ENCODE measurements at places on chromosomes 16 and 17. TPM values are rescaled to one million over a fixed set of nuclear protein-coding genes. Genes with fewer than 3 reads are reported as not detected.

PDXDC1 gene
- 62.6 TPM for total RNA-seq

CXCL16 gene
- 38.7 TPM for total RNA-seq

- H3K4me1 ChIP-seq, result no peaks in the 10 kb centered on the region
- peaks cover 82% of the 10 kb centered on the region for H3K27me3 ChIP-seq
- H3K36me3 ChIP-seq, result no peaks in the 10 kb centered on the region
- H3K4me3 ChIP-seq, result no peak overlapping the region
Measured at GRCh38 chr17:79290726-79291125, 216.1 kb downstream of the ENGASE start.

GRCh38 chr16:69613378-69614154 lies 47.8 kb downstream of the NFAT5 start:
- no peaks in the 10 kb centered on the region for H3K36me3 ChIP-seq
- DNase-seq, result peak; percentile 67
- H3K27me3 ChIP-seq, result no peaks in the 10 kb centered on the region
- peak overlapping the region; percentile 52 for H3K27ac ChIP-seq
- H3K4me1 ChIP-seq, result peaks cover 17% of the 10 kb centered on the region
- no peak overlapping the region for H3K4me3 ChIP-seq

CTRB1 gene
- not detected for total RNA-seq

GRCh38 chr17:66123163-66123562 lies 68.8 kb downstream of the CEP112 start:
- no peak overlapping the region for H3K4me3 ChIP-seq
- DNase-seq, result peak; percentile 52
- H3K4me1 ChIP-seq, result no peaks in the 10 kb centered on the region
- H3K27me3 ChIP-seq, result no peaks in the 10 kb centered on the region
- no peaks in the 10 kb centered on the region for H3K36me3 ChIP-seq

GRCh38 chr16:22932032-22932771 lies 118.2 kb downstream of the HS3ST2 start:
- no peak for DNase-seq
- no peaks in the 10 kb centered on the region for H3K4me1 ChIP-seq
- peaks cover 40% of the 10 kb centered on the region for H3K27me3 ChIP-seq
- H3K36me3 ChIP-seq, result no peaks in the 10 kb centered on the region
- H3K4me3 ChIP-seq, result no peak overlapping the region

DNA sequence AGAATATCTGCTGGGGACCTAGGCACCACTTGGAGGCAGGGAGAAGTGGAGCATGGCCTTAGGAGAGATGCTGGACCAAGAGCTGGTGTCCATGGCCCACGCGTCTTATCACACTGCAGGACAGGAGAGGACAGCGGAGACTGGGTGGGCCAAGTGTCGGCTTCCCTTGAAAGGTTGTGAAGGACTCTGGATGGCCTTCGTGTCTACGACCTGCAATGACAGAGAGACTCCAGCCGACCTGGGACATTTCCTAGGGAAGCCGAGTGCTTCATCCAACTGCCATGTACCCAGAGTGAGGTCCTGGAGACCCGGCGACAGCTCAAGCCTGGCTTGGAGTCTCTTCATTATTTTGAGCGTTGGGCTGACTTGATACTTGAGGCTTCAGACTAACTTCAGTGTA lies 20.5 kb downstream of the C1QTNF1 start:
- H3K4me3 ChIP-seq, result no peak overlapping the region
- H3K27ac ChIP-seq, result no peak overlapping the region
- no peaks in the 10 kb centered on the region for H3K36me3 ChIP-seq
- no peaks in the 10 kb centered on the region for H3K27me3 ChIP-seq
- no peak for DNase-seq

DNA sequence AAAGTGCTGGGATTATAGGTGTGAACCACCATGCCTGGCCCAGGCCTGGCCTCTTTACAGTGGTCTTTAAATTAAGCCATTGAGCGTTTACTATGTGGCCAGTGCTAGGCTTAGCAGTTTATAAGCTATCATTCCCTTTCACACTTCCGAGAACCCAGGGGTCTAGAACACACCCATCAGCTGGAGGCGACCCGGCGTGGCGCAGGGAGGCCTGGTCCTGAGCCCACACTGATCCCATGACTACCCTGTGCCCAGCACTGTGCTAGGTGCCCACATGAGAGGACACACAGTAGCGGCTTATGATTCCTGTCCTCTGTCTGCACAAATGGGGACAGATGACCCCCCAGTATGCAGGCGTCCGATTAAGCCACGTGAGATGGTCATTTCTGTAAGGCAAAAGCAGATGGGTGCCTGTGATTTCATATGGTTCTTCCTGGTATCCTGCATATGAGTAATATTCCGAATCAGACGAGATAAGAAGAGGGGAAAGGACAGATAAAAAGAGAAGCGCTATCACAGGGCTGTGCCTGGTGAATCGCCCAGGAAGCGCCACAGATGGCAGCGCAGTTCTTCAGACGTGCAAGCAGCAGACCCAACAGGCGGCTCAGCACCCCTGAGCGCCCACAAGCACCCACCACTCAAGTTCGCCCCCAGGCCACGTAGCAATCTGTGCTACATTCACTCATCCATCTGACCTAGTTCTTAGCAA lies 5.3 kb downstream of the OSGIN1 start:
- no peak overlapping the region for H3K4me3 ChIP-seq
- no peaks in the 10 kb centered on the region for H3K36me3 ChIP-seq
- peaks cover 9% of the 10 kb centered on the region for H3K4me1 ChIP-seq

DNA sequence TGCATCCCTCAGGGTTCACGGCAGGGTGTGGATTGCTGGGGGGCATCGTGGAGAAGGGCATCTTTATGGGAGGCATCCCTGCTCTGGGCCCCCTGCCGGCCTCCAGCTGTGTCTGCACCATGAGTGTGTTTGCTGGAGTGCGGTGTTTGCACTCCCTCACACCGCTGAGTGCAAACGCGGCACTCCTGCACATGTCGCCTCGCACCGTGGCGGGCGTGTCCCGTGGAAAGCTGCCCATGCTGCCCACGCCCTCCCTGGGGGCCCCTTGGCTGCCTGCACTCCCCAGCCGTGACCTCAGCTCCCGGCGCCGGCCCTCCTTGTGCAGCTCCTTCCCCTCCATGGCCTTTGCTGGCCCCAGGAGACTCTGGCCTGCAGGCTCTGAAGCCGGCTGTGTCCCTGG lies 74.6 kb upstream of the ZNF750 start:
- H3K27ac ChIP-seq, result no peak overlapping the region
- H3K36me3 ChIP-seq, result 0 out of 2 replicates have a peak, but pooled peaks cover 4% of the 10 kb centered on the region
- no peaks in the 10 kb centered on the region for H3K4me1 ChIP-seq
- peak; percentile 26 for DNase-seq
- H3K4me3 ChIP-seq, result no peak overlapping the region

- no peaks in the 10 kb centered on the region for H3K36me3 ChIP-seq
- no peak overlapping the region for H3K4me3 ChIP-seq
- H3K27ac ChIP-seq, result no peak overlapping the region
- no peak for DNase-seq
- no peaks in the 10 kb centered on the region for H3K27me3 ChIP-seq
- H3K4me1 ChIP-seq, result no peaks in the 10 kb centered on the region
Measured at GRCh38 chr17:3867606-3868005, 21.6 kb upstream of the NCBP3 start.

- H3K36me3 ChIP-seq, result no peaks in the 10 kb centered on the region
- H3K4me3 ChIP-seq, result no peak overlapping the region
- H3K27me3 ChIP-seq, result no peaks in the 10 kb centered on the region
- peaks cover 71% of the 10 kb centered on the region for H3K4me1 ChIP-seq
- H3K27ac ChIP-seq, result peak overlapping the region; percentile 100
Measured at GRCh38 chr16:2040041-2040786, 7.4 kb downstream of the NTHL1 start.

GRCh38 chr17:3794557-3795389 lies 6.2 kb downstream of the ITGAE start:
- no peak overlapping the region for H3K27ac ChIP-seq
- H3K27me3 ChIP-seq, result no peaks in the 10 kb centered on the region
- no peak overlapping the region for H3K4me3 ChIP-seq
- no peaks in the 10 kb centered on the region for H3K36me3 ChIP-seq

DNA sequence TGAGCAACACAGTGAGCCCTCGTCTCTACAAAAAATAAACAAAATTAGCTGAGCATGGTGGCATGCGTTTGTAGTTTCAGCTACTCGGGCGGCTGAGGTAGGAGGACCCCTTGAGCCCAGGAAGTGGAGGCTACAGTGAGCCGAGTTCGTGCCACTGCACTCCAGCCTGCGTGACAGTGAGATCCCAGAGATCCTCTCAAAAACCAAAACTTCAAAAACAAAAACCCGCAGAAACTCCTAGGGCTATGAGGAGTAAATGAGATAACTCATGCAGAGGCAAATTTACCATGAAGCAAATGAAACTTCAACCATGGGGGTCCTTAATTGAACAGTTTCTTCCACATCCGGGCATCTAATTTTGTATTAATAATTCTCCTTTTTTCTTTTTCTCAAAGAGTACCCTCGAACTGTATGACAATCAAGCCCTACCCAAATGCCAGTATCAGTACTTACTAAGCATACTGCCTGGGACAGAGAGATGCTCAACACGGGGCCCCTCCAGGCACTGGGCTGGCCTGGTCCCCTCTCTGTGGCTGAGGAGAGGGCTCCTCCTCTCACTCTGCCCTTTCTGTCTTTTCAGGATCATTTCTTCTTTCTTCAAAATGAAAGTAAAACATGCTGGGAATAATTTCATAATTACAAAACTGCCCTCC lies 789 bp upstream of the PIPOX start:
- no peak overlapping the region for H3K27ac ChIP-seq
- no peak for DNase-seq
- peaks cover 34% of the 10 kb centered on the region for H3K27me3 ChIP-seq
- no peaks in the 10 kb centered on the region for H3K4me1 ChIP-seq
- H3K36me3 ChIP-seq, result no peaks in the 10 kb centered on the region

DNA sequence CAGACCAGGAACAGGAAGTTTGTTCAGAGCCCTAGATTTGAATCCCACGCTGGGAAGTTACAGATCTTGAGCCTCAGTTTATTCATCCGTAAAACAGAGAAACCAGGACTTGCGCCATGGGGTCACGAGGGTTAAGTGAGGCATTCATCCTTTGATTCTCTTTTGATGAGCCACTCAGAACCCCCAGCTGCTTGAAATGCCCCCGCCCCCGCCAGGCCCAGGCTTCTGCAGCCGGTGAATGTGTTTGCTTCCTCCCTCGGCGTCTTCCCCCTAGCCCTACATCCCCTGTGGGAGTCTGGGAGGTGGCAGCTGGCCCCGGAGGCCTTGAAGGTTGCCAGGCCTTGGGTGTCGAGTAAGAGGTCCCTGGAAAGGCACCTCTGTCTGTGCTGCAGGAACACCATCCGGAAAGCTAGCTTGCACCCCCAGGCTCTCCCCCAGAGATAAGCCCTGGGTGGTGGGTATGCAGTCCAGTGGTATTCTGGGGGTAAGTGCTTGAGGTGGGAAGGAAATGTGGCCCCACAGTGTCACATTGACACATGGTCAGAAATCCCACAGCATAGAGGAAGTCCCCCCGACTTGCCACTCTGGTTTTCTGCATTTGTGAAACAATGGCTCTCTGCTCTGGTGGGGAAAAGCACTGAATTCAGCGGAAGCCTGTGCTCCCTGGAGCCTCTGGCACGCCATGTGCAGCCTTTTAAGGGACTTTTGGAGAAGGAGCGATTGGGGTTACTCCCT lies 14.9 kb downstream of the IRF8 start:
- no peak overlapping the region for H3K27ac ChIP-seq
- H3K4me1 ChIP-seq, result peaks cover 4% of the 10 kb centered on the region
- peaks cover 36% of the 10 kb centered on the region for H3K27me3 ChIP-seq
- H3K4me3 ChIP-seq, result no peak overlapping the region

- H3K27ac ChIP-seq, result no peak overlapping the region
- no peak for DNase-seq
- no peaks in the 10 kb centered on the region for H3K36me3 ChIP-seq
- H3K27me3 ChIP-seq, result no peaks in the 10 kb centered on the region
- H3K4me3 ChIP-seq, result no peak overlapping the region
Measured at GRCh38 chr17:38560503-38561318, 45.0 kb downstream of the SRCIN1 start.

GRCh38 chr16:57469046-57469445 lies 6.6 kb downstream of the POLR2C start:
- no peaks in the 10 kb centered on the region for H3K4me1 ChIP-seq
- DNase-seq, result no peak
- no peak overlapping the region for H3K4me3 ChIP-seq
- no peaks in the 10 kb centered on the region for H3K27me3 ChIP-seq

DNA sequence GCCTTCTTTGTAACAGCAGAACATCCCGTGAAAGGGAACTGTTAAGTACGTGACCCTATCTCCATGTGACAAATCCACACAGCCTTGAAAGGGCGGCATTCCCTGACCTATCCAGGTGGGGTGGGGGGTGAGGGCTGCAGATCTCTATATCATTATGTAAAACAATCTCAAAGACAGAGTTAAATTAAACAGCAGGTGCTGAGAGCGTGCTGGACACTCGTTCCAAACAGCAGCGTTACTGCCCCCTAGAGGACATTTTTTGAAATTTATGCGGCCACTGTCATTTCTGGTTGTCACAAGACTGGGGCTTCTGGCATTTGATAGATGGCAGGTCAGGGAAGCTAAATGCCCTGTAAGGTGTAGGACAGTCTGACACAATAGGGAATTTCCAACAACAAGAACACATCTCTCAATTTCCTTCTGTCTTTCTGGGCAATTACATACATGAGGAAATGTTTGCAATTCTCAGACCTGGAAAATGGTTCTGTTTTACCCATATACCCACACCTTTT lies 6.7 kb upstream of the SLC25A39 start:
- no peak overlapping the region for H3K4me3 ChIP-seq
- H3K27me3 ChIP-seq, result no peaks in the 10 kb centered on the region
- H3K27ac ChIP-seq, result no peak overlapping the region
- H3K4me1 ChIP-seq, result no peaks in the 10 kb centered on the region
- DNase-seq, result peak; percentile 97
- no peaks in the 10 kb centered on the region for H3K36me3 ChIP-seq

TP53TG3B gene
- total RNA-seq, result not detected

- peaks cover 9% of the 10 kb centered on the region for H3K4me1 ChIP-seq
- H3K27me3 ChIP-seq, result no peaks in the 10 kb centered on the region
- peak overlapping the region; percentile 64 for H3K4me3 ChIP-seq
- H3K27ac ChIP-seq, result no peak overlapping the region
- no peaks in the 10 kb centered on the region for H3K36me3 ChIP-seq
Measured at GRCh38 chr16:2467528-2468232, 3.4 kb upstream of the NTN3 start.

DNA sequence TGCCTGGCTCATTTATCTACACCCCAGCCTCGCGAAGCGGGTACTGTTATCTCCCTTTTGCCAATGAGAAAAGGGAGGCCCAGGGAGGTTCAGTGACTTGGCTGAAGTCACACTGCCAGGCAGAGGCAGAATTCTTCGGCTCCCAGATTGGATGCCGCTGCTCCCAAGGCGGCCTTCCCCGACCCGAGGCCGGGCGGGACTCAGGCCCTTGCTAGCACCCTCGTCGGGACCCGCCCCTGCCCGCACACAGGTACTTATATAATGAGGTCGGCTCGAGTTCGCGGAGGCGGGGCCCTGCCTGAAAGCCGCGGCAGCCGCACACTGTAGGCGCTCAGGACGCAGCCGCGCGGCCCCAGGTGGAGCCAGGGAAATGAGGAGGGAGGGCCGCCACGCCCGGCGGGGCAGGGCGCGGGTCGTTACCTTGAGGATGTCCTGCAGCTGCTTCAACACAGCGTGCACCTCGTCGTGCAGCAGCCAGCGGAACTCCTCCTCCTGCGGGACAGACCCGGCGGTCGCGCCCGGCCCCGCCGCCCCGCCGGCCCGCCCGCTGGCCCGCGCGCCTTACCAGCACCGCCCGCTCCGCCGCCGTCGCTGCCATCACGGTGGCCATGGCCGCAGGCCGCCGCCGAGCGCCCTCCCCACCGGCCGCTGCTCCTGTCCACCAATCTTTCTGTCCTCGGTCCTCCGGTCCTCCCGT lies at the start of gene ROGDI:
ROGDI (minus strand) TSS at position 672 of the 697 bp plus-strand sequence; CDS start at position 610, 62 bp downstream.
- H3K4me3 ChIP-seq, result peak within 1 kb of the TSS; percentile 84
- H3K4me1 ChIP-seq, result peaks cover 14% of the 10 kb centered on the region
- peak; percentile 80 for DNase-seq
- peaks cover under 1% of the 10 kb centered on the region for H3K36me3 ChIP-seq
- H3K27ac ChIP-seq, result no peak within 1 kb of the TSS

Measured in PC-3 (cell line).